ENCODE measurements at places on chromosomes 12 and 14.

DNA sequence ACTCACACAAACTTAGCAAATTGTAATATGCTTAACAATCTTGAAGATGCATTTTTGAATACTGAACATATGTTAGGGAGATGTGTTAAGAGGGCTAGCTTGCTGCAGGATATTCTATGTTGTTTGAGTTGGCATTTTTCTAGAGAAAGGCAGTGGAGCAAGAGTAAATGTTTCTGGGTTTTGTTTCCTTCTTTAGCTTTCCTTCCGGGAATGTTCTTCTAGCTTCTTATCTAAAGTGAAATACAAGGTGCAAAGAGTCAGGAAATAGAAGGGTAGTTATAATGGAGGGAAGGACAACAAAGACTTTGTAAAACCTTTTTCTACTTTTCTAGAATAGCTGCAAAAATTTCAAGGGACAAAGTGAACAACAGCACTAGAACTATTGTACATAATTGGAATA, 77.6 kb upstream of the KCNH3 start:
- no peak for DNase-seq

DNA sequence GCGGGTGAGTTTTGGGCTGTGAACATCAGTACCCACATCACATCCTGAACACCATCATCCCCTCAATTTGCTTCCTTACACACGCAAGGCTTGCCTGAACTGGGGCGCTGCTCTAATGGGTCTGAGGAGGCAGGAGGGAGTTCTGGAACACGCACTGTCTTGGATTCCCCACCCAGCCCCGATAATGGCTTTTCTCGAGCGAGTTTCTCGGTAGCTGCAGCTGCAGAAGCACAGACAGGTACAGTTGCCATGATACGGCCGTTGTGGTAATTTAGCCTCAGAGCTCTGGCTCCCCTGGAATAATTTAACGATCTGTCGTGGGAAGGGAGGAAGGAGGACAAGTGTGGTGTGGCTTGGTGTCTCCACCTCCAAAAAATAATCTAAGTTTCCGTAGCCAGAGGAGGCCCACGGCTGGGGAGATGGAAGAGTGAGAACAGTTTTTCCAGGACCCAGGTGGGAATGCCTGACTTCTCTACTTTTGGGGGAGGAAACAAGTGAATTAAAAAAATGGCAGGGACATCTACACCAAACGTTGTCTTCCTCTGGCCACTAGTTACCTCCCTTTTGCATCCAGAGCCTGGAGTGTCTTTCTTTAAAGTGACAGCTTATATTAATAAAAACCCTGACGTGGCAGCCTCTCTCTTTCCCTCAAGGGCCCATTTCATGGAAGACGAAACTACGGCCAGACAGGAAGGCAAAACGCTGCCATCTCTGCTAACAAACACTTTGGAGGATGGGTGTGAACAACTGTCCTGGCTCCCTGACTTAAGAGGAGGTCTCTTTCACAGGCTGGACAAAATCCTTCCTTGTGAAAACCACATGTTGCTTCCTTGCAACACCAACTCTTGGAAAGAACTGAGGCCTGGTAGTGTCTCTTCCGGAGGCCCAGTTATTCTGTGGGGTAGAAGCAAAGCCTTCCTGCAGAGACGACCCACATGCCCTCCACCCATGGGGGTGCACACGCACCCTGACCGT, 84.8 kb downstream of the RBM19 start:
- DNase-seq: peak; percentile 41

DNA sequence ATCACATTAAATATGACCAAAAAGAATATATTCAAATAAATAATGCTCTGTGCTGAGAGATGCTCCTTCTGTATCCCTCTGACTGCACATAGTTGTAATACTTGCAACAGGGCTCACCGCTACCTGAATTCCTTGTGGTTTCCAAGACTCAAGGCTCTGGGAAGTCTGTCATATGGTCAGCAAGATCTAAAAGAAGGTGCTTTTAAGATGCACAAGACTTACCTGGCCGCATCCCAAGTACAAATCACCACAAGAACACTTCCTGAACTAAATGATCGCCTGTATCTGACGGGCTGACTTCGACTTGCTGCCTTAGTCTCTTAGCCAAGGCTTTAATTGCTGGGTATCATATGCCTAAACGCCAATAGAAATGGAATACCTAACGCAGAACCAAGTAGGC, 67.2 kb downstream of the HECTD4 start:
- no peak for DNase-seq

GRCh38 chr14:74242021-74242779, 3.0 kb downstream of the VSX2 start:
- no peak for DNase-seq

DNA sequence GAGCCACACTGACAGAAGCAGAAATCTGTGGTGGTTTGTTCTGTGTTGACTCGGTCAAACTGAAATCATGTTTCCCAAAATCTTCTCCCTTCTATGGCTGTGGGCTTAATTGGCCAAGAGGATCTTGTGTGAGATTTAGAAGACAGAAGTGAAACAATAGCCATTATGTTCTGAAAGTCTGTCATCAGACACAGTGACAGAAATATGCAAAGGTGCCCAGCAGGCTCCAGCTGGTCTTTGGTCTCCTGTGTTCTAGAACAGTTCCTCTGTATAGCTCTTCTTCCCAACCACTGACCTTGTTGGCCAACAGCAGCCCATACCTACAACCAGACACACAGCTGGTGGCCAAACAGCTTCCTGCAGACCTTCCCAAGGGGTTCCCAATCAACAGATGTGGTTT, 25.0 kb upstream of the COCH start:
- no peak for DNase-seq

GRCh38 chr14:76422662-76423061, 46.7 kb downstream of the ESRRB start:
- DNase-seq: no peak

- DNase-seq: no peak
Measured at GRCh38 chr12:111546758-111547383, 52.2 kb downstream of the ATXN2 start.

DNA sequence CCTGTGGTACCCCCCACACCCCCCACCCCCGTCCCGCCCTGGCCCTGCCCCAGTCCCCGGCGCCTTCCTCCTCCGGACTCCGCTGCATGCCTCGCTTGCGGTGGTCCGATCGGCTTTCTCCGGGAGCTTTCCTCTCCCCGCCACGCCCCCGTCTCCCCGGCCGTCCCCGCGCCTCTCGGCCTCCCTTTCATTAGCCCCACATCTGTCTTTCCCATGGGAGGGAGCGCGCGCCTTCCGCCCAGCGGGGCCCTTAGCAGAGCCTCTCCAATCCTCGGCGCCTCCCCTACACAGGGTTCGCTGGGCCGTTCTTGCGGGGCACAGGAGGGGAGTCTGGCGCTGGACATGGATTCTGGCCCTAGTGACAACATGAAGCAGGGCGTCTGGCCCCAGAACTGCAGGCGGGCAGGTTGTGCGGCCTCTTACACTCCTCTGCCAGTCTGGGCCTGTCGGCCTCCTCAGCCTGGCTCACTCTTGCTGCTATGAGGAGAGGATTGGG, 1.5 kb upstream of the EFS start:
- no peak for DNase-seq

DNA sequence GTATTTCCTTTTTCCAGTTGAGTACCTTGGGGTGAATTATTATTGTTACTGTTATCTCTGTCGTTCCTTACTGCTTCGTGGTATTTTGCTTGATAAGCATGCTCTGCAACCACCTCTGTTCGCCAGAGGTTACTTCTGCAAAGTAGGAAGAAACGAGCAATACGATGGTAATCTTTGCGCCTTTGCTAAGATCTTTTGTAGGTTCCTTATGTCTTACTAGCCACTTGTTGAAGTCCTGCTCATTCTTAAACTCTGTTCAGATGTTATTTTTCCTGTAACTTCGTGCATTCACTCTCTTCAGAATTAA, 729 bp upstream of the M6PR start:
- DNase-seq: no peak

DNA sequence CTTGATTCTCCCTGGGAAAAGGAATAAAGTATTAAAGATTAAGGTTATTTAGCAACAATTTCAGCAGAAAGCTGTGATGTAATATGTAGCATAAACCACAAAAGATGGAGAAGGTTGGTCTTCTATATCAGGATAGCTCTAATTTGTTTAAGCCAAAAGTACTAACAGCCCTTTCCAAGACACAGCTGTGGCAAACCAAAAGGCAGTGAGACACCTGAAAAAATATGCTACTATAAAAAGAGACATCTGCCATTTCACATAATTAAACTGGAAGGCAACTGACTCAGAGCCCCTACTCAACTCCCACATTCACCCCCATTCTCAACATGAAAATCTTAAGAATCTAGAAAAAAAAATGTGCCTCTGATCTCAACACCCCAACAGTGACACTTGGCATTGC, 390.2 kb upstream of the PRICKLE1 start:
- DNase-seq: no peak

- no peak for DNase-seq
Measured at GRCh38 chr12:99910342-99910741, 74.4 kb downstream of the ANKS1B start.

DNA sequence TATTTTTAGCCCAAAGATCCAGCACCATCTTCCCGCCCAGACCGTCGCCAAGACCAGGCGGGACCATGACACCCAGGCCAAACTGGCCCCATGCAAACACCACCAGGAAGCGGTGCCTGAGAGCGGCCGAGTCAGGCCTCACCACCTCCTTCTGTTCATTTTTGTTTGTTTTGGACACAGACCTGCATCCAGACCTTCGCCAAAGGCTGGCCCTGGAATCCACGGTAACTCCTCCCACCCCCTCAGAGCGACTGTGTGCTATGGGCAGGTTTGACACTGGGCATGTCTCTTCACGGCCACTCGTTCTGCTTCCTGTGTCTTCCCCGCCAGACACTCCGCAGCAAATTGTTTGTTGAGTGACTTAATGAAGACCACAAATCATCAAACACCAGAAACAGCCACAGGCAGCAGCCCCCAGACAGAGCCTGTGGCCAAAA, 47.1 kb downstream of the NCOR2 start:
- no peak for DNase-seq

DNA sequence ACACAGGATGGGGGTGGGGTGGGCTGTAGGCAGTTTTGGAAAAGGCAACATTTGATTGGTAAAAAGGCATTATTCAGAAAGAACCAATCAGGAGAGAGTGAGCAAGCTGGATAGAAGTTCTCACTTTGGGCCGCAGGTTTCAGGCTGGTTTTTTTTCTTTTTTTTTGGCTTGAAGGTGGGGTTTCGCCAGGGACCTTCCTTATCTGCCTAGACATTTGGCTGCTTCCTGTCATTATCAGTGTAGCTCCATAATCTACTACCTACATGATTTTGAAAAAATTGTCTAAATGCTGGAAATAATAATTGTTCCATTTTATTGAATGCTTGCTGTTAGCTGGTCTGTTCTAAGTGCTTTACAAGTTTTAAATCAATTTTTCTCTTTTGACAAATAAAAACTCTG, 649.0 kb downstream of the TMTC2 start:
- DNase-seq: no peak

- no peak for DNase-seq
Measured at GRCh38 chr14:36320897-36321381, 502 bp upstream of the MBIP start.
